Panc1 (cell line): ENCODE measurements at places on chromosomes 12 and 14. TPM values are rescaled to one million over a fixed set of nuclear protein-coding genes. Genes with fewer than 3 reads are reported as not detected.

DNA sequence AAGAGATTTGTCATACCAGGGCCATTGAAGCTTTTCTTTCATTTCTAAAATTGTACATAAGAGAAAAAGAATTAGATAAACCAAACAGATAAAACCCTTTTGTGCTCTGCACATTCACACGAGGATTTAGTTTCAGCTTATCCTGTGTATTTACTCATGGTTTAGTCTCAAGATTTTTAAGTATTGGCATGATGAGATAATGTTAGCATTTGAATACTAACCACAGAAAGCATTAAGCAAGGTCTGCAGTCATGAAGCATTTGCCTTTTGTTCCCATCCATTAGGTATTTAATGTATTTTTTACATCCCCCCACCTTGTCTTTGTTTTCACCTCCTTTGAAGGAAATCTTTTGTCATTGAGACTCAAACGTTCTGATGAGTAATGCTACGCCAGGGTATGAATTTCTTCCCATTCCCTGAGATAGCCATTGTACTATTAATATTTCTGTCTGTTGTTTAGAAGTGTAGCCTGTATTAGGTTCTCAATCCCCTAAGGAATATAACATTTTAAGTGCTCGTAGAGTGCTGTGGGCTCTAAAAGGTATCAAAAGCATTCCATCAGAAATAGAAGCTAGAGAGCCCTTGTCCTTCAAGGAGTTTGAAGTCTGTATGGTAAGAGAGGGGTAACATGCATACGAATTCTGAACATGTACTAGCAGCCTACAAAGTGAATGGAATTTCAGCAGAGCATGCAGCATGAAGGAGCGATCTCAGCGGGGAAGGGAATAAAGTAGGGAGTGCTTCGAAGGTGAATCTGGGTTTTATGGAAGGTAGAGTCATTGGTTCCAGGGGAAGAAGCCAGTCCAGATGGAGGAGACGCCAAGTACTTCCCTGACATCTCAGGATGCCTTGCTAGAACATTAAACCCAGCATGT lies 22.3 kb downstream of the CRADD start:
- DNase-seq = no peak

DNA sequence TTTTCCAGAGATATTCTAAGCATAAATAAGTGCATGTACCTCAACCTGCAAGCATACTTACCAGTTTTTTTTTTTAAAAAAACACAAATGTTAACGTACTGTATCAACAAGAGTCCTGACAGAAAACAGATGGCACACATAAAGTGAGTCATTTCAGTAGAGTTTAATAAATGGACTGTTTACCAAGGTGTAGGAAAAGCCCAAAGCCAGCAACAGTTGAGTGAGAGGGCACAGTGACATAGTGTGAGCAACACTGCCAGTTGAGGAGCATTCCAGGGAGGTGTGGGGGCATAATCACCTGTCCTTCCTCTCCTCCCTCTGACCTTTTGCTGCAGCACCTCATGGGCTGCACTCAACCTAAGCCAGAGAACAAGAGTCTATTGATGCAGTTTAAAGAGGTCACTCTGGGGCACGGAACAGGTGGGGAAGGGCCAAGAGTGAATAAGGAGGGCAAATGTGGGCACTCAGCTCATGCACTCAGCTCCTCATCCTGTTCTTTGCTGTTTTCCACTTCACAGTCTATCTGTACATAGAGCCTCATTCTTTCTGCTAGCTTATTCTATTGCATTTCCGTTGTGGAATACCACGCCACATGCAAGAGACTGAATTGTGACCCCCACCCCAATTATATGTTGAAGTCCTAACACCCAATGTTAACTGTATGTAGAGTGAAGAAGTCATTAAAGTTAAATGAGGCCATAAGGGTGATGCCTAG lies 29.3 kb downstream of the DHRS2 start:
- DNase-seq = no peak

PYGL gene
- 23.0 TPM for total RNA-seq

TDRD9 gene
- total RNA-seq = not detected

- DNase-seq = no peak
These were observed 7.4 kb downstream of the IFI27L1 start for GRCh38 chr14:94088516-94088915.

GRCh38 chr12:52865090-52865944 lies 16.5 kb upstream of the KRT78 start:
- no peak for DNase-seq

DNA sequence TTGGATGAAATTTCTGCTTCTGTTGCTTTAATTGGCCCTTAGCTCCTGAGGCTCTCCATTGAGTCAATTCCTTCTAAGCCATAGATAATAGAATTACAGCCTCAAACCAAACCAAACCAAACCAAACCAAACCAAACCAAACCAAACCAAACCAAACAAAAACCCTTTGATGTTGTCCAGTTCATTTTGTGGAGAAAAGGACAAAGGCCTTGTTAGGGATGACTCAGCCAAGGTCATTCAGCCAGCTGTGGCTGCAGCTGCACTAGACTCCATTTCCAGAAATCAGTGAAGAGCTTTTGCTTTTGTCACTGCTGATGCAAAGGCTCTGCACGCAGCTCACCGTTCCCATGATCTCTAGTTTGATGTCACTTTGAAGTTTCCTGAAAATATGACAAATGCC lies 82.2 kb upstream of the RMST start:
- no peak for DNase-seq

DNA sequence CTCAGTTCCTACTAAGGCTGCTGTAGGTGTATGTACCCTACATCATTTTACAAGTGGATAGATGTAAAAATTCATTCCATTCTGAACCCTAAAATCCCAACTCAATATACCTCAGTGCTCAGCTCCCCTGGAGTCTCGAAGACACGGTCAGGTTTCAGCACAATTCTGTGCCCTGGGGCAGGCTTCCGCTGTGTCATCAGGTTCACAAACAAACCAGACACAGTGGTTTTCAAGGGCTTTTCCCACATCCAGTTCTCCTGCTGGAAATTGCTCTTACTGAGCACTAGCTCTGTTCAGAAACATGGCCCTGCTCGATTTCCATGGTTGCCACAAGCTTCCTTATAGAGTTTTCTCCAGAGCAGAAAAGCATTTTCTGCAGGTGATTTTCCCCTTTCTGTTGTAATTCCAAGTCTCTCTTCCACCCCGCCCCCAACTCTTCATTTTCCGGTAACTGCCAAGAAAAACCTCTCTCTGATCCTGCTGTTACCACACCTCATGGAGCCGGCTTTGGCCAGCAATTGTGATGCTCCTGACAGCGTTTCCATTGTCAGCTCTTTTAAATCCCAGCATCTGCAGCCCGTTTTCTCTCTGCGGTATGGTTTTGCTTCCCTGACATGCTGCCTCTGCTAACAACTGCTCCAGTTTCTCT lies 483.0 kb upstream of the CCDC196 start:
- no peak for DNase-seq

LTBP2 gene
- total RNA-seq = 69.8 TPM

ZNF410 gene
- 31.2 TPM for total RNA-seq

C12orf54 gene
- not detected for total RNA-seq

DNA sequence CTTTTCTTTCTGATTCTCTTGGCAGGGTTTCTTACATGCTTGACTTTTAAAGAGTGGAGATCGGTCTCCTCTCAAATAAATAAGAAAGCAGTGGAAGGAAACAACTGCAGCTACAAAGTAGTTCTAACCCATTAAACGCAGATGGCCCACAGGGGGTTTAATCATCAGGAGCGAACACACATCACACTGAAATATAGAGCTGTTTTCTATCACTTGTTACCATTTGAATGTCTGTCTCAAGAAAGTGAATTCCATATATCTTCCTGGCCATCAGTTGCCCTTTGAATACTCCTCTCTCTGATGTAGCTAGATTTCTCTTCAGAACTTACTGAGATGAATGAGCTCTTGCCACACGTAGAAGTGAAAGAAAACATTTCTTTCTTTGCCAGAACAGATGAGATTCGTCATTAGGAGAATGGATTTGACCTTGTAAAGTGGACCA lies 29.1 kb downstream of the ALX1 start:
- no peak for DNase-seq

DNA sequence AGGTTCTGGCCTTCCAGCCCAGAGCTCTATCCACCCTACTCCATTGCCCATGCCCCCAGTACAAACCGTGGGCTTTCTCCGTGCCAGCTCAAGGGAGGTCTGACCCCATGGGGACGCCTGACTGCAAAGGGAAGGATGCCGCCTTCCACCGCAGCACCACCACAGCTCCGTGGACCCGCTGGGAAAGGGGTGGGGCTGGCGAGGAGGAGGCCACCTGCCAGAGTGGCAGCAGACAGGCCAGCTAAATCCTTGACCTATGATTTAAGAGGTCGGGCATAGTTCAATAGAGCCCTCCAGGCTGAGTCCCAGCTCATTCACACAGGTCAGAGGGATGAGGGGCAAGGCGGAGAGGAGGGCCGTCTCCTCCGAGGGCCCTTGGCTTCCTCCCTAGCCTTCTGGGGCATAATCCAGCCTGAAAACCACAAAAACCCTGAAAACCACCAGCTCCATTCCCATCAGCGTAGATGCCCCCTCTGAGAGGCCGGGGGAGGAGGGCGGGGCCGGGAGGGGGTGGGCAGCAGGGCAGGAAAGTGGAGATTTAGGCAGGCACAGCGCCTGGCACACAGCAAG lies 14.9 kb upstream of the FIGNL2 start:
- no peak for DNase-seq

DNA sequence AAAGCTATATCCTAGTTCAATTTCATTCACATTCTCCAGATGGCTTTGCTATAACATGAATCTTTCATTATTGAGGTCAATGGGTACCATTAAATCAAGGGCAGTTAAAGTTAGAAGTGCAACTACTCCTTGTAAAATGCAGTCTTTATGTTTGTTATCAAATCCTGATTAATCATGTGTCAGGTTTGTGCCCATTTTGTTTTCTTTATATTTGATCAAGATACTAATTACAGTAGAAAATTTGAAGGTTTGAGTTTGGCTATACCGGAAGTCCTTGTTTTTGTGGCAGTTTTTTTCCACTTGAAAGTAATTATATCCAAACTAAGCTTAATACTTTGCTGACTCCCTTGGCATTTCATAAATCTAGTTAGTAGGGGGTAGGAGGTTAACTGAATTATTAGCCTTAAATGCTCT lies 513.0 kb downstream of the DIO2 start:
- no peak for DNase-seq

DNA sequence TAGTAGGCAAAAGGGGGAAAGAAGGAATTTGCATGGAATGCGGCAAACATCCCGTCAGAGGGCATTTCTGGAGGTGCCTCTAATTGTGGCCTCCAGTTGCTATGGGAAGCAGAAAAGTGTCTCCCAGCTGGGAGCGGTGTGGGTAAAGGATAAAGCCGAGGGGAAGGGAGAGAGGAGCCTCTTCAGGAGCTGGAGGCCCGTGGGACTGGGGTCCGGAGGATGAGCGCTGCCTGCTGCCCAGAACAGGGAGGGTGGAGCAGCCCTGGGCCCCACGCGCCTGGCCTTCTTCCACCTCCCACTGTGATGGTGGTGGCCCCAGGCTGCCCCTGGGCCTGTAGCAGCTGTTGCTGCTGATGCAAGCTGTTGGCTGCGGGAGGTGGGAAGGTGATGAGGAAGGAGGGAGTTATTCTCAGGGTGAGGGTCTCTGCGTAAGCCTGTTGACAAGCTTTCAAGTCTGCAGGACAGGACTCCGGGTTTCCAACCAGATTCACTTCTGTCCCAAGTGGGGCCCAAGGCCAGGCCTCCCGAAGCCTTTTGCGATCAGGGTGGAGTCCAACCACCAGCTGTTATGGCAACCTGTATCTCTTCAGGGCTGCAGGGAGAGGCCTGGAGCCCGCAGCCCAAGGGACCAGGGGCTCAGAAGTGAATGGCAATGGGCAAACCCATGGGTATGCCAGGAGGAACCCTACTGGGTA lies 19.1 kb upstream of the PGF start:
- DNase-seq = no peak

DNA sequence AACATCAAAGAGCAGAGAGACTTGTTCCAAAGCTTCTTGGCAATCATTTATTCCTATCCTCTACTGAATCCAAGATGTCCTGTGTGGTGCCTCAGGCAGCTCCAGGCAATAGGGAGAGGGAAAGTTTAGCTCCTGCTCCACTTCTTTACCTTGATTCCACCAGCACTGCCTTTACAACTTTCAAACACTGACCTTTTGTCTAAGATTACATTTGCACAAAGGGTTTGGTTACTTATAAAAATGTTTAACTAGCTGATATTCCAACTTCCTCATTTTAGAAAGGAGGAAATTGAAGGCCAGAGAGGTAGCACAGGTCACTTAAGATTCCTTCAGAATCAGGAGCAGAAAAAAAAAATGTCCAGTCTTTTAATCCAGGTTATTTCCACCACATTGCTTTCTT lies 192.7 kb downstream of the BTG1 start:
- no peak for DNase-seq

SERPINA3 gene
- total RNA-seq = 5.7 TPM

SMARCD1 gene
- total RNA-seq = 84.9 TPM

SERPINA10 gene
- total RNA-seq = 0.03 TPM

GLIPR1 gene
- total RNA-seq = 11.5 TPM

DNA sequence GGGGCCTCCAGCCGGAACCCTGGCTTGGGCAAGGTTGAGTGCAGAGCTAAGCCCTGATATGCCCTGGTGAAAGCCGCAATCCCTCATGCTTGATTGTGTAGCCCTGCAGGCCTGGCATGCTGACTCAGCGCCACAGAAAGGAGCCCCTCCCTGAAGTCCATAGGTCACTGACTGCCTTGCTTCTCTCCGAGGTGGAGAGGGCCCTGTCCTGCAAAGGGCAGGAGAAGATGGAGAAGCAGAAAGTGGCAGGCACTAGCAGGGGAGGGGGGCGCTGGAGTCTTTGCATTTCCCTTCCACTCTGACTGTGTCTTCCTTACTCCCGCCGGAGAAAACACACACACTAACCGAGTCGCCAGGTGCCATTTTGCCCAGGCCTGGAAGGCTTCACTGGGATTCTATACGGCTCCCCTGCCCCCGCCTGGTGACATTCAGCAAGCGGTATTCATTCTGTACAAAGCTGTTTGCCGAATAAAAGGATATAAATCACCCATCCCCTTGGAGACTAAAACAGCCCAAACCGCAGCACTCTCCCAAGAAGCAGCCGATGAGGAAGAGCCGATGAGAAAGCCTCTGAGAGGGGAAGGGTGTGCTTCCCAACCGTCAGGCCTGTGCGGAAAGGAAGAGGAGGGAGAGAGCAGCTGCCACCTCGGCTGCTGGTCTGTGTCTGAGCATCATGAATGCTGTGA lies 69.8 kb downstream of the SLC6A12 start:
- DNase-seq = no peak

DNA sequence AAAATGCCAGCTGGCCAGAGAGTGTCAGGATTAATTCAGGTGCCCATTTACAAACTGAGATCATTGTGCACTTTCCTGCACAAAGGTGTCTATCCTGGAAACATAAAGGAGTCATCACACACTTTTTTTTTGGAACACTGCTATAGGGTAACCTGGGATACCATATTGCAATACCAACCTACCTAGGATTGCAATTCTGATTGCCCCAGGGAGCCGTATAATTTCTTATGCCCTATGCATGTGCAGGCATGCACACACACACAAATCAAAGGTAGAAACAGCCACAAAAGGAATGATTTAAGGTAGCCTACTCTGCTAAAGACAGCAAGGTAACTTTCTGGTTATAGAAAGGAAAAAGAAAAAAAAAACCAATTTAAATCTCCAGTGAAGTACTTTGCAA lies 285.3 kb upstream of the KITLG start:
- no peak for DNase-seq

BRI3BP gene
- 35.1 TPM for total RNA-seq
